ENCODE measurements at places on chromosomes 13 and 19. TPM values are rescaled to one million over a fixed set of nuclear protein-coding genes. Genes with fewer than 3 reads are reported as not detected.

The RNF225 gene
- not detected for total RNA-seq

The ALOX5AP gene
- total RNA-seq, result 2.5 TPM

The ZNF30 gene
- total RNA-seq, result 3.3 TPM

The LILRB5 gene
- total RNA-seq, result 4.4 TPM

The OR4F17 gene
- total RNA-seq, result not detected

The ZNF799 gene
- 4.6 TPM for total RNA-seq

The CGB2 gene
- total RNA-seq, result 3.6 TPM

The STXBP2 gene
- total RNA-seq, result 156 TPM

The KLK3 gene
- total RNA-seq, result 0.81 TPM

All from testis (tissue), 5 donors.